Tibial nerve (tissue), 4 donors: ENCODE measurements at places on chromosomes 2 and 18. TPM values are rescaled to one million over a fixed set of nuclear protein-coding genes. Genes with fewer than 3 reads are reported as not detected.
A peak's percentile ranks its signal among the peaks of the same experiment; 100 is the strongest.

DNA sequence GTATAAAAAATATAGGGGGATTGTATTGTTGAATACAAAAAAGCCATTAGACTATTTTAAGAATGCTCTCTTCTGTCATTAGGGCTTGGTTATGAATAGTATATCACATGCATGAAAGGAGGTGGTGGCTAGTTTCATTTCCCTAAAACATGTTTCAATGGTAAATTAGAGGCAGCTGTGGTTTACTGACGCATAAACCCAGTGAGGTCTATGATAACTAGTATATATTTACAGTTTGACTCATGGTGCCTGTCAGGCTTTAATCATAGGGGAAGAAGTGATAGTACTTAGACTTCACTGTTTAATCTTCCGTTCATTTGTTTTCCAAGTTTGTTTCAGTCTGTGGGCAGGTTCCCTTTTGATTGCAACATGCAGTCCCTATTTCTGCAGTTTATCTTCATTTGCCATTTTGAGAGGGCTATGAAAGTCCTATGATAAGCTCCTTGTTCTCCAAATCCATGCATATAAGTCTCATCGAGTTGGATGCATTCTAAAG is 55.1 kb upstream of the MAP4K3 start:
- no peak overlapping the region for H3K4me3 ChIP-seq
- peaks cover 9% of the 10 kb centered on the region for H3K4me1 ChIP-seq
- DNase-seq: no peak
- no peaks in the 10 kb centered on the region for H3K27me3 ChIP-seq
- H3K36me3 ChIP-seq: no peaks in the 10 kb centered on the region

- H3K27ac ChIP-seq: no peak overlapping the region
- H3K4me3 ChIP-seq: no peak overlapping the region
These were observed 72.3 kb downstream of the MDH1 start for GRCh38 chr2:63661076-63661475.

DNA sequence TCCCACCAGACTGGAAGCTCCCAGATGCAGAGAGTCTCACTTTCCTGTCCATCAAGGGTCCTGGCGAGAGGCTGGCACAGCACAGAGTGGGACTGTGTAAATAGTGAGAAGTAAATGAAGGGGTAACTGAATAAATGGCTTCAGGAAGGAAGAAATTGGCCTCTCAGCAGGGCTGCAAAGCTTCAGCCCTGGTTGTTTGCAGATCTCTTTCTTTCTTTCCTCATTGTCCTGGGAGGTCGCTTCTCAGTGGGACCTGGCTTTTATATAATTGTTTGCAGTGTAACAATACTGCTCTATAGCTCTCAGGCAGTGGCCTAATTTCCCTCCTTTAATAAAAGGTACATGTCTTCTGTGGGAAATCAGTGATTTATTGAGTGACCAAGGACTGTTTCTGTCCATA is 74.9 kb upstream of the GPR45 start:
- no peak overlapping the region for H3K4me3 ChIP-seq
- no peak overlapping the region for H3K27ac ChIP-seq
- no peak for DNase-seq
- no peaks in the 10 kb centered on the region for H3K36me3 ChIP-seq
- H3K27me3 ChIP-seq: no peaks in the 10 kb centered on the region

DNA sequence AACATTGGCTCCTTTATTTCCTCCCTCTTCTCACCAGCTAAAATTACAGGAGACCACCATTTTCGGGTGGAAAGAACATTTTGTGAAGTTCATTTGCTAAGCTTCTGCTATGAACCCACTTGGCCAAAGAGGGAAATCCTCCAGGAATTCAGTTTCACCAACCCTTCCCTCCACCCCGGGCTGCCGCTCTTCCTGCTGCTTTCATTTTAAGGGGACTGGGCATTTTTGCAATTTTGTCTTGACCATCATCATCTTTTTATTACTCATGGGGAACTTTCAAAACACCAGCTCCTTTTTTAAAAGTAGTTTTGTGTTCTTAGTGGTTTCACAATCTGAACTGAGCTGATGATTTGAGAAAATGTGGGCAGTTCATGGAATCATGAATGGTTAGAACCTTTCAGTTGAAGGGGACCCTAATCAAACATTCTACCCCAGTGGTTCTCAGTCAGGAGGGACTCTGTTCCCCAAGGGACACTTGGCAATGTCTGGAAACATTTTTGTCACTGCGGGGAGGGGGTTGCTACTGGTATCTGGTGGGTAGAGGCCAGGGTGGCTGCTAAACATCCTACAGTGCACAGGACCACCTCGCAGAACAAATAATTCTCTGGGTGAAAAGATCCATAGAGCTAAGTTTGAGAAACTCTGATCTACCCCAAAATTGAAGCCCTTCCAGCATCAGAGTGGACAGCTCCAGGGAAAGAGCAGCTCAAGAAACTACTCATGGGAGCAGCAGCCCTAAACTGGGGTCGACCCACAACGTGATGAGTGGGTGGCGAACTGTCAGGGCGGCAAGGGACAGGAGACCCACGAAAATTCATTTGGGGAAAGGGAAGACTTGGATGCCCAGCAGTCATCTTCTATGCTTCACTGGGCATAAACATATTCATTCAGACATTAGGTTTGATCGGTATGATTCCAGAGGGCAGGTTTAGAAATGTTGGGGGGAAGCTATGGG is 92.9 kb downstream of the ACKR3 start:
- H3K4me3 ChIP-seq: no peak overlapping the region
- no peaks in the 10 kb centered on the region for H3K27me3 ChIP-seq
- H3K36me3 ChIP-seq: no peaks in the 10 kb centered on the region
- H3K27ac ChIP-seq: peak overlapping the region; percentile 90
- H3K4me1 ChIP-seq: peaks cover 36% of the 10 kb centered on the region

DNA sequence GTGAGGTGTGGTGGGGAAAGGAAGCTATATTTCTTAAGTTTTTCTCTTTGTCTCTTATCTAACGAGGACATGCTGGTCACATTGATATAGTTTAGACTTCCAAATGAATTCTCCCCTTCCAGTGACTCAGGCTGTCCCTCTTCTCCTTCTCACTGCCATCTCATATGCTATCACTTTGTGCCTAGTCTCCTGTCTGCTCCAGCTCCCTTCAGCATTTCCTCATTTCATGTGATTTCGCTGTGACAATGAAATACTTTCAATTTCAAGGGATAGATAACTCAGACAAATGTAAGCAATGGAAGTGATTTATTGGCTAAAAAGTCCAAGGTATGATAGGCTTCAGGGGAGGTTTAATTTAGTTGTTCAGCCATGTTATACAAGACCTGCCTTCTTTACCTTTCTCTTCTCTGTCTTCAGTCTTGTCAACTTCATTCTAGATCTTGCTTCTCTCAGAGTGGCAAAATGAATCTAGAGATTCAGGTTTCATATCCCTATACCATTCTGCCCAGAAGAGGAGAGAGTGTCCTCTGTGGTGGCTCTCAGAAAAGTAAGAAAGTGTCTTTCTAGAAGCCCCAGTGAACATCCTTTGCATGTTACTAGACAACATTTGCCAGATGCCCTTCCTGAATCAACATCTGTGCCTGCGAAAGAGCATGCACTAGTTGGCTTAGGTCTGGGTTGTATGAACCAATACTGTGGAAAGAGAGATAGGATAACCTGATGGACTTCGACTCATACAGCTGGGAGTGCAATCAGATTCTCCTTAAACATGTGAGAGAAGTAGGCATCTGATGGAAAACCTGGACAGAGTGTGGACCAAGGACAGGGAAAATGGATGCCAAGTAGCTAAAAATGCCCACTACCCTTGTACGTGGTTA is 29.9 kb upstream of the GPR155 start:
- no peak overlapping the region for H3K27ac ChIP-seq
- H3K4me3 ChIP-seq: no peak overlapping the region

DNA sequence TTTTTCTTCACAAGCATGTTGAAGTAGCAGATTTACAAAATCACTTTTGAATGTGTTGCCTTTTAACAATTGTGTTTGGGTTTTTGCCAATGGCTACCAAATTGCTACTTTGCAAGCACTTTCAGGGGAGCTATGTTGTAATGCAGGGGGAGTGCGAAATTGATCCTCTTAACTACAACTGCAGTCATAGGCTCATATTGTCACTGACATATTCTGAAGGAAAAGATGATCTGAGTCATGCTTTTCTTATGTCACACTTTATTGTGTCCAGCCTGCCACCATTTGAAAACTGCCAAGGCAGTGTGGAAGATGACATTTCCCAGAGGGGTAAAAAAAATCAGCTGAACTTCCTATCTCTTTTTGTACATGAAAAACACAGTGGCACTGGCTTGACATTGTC is 74.9 kb downstream of the GPD2 start:
- H3K4me1 ChIP-seq: no peaks in the 10 kb centered on the region
- no peak overlapping the region for H3K27ac ChIP-seq
- peaks cover 42% of the 10 kb centered on the region for H3K36me3 ChIP-seq
- H3K27me3 ChIP-seq: no peaks in the 10 kb centered on the region

DNA sequence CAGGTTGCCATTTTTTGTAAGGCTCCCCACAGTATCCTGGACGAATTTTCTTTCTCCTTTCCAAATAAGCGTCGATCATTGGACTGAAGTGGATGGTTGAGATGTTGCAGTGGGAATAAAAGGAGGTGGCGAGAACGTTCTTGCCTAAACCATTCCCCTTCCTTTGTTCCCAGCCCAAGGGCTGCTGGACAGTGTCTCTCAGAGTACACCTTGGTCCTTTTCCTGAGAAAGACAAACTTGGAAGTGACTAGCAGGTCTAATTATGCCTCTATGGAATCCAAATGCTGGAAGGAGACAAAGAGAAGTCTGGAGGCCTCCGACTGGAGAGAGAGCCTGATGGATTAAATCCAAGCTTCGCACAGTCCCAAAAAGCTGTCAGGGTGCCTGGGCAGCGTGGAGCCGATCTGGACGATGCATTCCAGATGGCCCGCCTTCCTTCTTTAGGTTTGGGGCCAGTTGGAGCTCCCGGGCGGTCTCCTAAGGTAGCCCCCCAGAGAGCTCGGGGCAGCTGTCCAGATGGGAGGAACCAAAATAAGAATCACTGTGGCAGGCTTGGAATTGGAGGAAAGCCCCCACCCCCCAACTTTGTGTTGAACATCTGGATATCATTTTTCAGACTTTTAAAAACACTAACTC is 186.8 kb downstream of the TMEM247 start:
- H3K27me3 ChIP-seq: no peaks in the 10 kb centered on the region
- peak; percentile 81 for DNase-seq
- peak overlapping the region; percentile 36 for H3K27ac ChIP-seq
- no peak overlapping the region for H3K4me3 ChIP-seq
- no peaks in the 10 kb centered on the region for H3K36me3 ChIP-seq

- H3K27me3 ChIP-seq: no peaks in the 10 kb centered on the region
- no peak for DNase-seq
- H3K36me3 ChIP-seq: no peaks in the 10 kb centered on the region
- H3K4me3 ChIP-seq: no peak overlapping the region
These were observed 48.0 kb downstream of the NAB1 start for GRCh38 chr2:190696792-190697398.

DNA sequence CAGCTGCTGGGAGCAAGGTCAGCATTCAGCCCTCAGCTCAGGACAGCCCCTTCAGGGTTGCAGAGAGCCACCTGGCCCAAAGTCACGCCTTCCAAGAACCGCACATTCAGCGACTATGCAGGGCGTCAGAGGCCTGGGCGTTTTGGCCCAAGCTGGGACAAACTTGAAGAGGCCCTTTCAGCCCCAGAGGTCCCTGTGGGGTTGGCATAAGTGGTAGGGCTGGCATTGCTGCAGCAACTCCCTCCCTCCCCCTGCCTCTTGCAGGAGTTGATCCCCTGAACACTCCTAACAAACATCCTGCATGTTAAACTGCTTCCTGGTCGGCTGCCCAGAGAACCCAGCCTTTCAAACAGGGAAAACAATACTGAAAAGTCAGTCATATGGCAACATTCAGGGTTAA is 192.9 kb upstream of the SMAD2 start:
- no peaks in the 10 kb centered on the region for H3K36me3 ChIP-seq
- no peaks in the 10 kb centered on the region for H3K27me3 ChIP-seq
- H3K27ac ChIP-seq: no peak overlapping the region
- H3K4me3 ChIP-seq: no peak overlapping the region
- H3K4me1 ChIP-seq: peaks cover 23% of the 10 kb centered on the region

GRCh38 chr2:137964859-137965459 is 686 bp downstream of the HNMT start:
- H3K36me3 ChIP-seq: no peaks in the 10 kb centered on the region
- H3K4me3 ChIP-seq: peak overlapping the region; percentile 39
- peaks cover 15% of the 10 kb centered on the region for H3K4me1 ChIP-seq
- DNase-seq: no peak

DNA sequence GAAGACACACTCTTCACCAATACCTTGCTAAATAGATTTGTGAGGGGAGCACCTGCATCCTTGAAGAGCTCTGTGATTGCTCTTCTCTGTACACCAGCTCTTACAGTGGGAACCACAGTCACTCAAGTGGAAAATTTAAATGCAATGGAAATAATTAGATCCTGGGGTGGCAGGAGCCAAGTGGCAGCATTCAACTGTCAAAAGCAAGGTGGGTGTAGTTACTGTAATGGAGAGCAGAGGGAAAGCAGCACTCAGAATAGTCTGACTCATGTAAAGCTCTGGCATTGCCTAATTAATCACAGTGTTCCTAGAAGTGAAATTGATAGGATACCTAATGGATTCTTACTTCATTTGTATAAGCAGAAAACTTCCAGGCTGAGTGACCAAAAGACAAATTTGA is 245.8 kb downstream of the KCNE4 start:
- no peak for DNase-seq
- H3K4me1 ChIP-seq: no peaks in the 10 kb centered on the region
- no peak overlapping the region for H3K27ac ChIP-seq
- H3K36me3 ChIP-seq: no peaks in the 10 kb centered on the region

DNA sequence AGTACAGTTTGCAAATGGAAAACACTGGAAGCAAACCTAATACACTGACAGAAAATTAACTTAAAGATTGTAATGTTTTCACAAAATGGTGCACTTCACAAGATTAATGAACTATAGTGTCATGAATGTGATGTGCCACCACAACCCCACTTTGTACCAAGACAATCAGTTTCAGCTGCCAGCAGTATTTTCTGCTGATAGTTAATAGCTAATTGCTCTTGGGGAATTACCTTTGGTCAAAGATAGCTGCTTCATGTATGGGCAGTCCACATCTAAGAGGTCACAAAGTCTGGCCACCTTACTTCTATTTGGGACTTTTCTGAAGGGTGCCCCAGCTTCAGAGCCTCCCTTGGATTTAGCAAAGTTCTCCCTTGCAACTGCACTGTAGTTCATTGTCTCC is 254.0 kb downstream of the CALCRL start:
- H3K4me3 ChIP-seq: no peak overlapping the region
- H3K36me3 ChIP-seq: no peaks in the 10 kb centered on the region
- H3K27me3 ChIP-seq: no peaks in the 10 kb centered on the region
- DNase-seq: no peak
- no peak overlapping the region for H3K27ac ChIP-seq

- no peak for DNase-seq
- no peaks in the 10 kb centered on the region for H3K4me1 ChIP-seq
- no peak overlapping the region for H3K27ac ChIP-seq
- H3K27me3 ChIP-seq: no peaks in the 10 kb centered on the region
- no peaks in the 10 kb centered on the region for H3K36me3 ChIP-seq
- H3K4me3 ChIP-seq: no peak overlapping the region
These were observed 29.7 kb upstream of the IL1B start for GRCh38 chr2:112866128-112866835.

- no peak overlapping the region for H3K4me3 ChIP-seq
- no peak for DNase-seq
- no peaks in the 10 kb centered on the region for H3K27me3 ChIP-seq
- H3K36me3 ChIP-seq: no peaks in the 10 kb centered on the region
- peaks cover under 1% of the 10 kb centered on the region for H3K4me1 ChIP-seq
These were observed 247.3 kb downstream of the CNTNAP5 start for GRCh38 chr2:124272261-124272841.

The HOXD4 gene
- total RNA-seq: 17.1 TPM

The C2orf80 gene
- not detected for total RNA-seq

The NAT8 gene
- not detected for total RNA-seq

The AFF3 gene
- total RNA-seq: 18.4 TPM

The VWC2L gene
- total RNA-seq: not detected

The CHRNA1 gene
- total RNA-seq: not detected
